Activated T-cell treated with anti-CD3 and anti-CD28 coated beads, Interleukin-2, amount 50 U/mL, for 48 hours (primary cell): ENCODE measurements at places on chromosomes 7 and 10.

DNA sequence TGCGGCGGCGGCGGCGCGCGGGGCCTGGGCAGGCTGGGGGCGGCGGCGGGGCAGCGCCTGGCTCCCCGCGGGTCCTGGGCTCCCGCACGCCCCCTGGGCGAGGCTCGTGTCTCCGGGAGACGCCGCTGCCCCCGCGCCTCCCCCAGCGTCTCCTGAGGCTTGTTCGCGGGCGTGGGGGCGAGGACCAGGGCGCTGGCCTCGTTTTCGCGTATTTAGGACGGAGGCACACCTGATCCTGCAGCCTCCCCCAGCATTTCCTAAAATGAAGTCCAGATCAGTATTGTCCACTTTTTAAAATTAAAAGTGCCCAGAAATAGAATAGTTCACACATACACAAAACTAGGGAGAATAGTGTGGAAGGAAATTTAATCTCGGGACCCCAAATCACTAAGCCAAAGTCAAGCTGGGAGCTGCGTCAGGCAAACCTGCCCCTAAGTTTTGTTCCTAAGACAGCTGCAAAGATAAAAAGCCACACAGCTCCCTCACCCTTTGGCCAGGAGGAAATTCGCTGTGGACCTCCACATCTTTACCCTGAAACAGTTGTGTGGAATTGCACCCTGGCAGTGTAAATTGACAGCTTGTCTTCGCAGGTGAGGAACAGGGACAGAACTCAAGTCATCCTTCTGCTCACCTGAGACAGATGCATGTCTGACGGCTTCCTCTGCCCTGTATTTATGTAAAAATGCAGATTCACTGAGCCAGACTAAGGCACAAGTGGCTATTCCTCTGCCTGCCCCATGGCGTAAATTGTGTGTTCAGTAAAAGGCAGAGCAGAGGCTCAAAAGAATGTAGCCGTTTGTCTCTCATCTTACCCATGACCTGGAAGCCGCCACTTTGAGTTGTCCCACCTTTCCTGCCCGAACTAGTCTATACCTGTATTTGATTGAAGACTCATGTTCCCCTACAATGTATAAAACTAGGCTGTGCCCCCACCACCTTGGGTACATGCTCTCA lies 740 bp downstream of the GALNT11 start:
- peak; percentile 25 for DNase-seq

GRCh38 chr10:11303361-11304170 lies 285.9 kb downstream of the CELF2 start:
- DNase-seq, result no peak

DNA sequence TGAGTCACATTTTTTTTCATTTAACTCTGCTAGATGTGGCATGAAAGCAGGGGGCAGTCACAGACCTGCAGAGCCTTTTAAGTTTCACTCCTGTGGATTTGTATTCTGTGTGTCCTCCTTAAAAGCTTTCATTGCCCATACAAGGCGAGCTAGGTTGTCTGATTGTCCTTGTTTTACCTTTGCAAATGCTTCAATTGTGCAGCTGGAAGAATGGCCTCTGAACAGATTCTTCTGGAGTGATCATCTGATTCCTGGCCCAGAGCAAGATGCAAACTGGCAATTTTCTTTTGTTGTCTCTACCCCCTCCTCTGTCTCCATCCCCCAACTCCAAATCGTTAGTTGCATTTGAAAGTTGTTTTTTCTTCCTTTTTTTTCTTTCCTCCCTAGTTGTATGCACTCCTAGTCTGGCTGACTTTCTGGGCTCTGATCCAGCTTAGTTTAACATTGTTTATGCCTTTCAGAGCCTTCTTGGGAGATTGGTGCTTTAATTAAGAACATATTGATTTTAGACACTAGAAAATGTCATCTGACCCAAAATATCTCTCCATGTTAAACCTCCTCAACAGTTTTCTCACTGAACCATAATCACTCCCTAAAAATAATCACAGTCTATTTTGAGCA lies 150.2 kb downstream of the REEP3 start:
- no peak for DNase-seq

GRCh38 chr10:47415520-47416304 lies 31.6 kb upstream of the ZNF488 start:
- no peak for DNase-seq

GRCh38 chr7:135670179-135670578 lies 7.9 kb downstream of the STMP1 start:
- no peak for DNase-seq

DNA sequence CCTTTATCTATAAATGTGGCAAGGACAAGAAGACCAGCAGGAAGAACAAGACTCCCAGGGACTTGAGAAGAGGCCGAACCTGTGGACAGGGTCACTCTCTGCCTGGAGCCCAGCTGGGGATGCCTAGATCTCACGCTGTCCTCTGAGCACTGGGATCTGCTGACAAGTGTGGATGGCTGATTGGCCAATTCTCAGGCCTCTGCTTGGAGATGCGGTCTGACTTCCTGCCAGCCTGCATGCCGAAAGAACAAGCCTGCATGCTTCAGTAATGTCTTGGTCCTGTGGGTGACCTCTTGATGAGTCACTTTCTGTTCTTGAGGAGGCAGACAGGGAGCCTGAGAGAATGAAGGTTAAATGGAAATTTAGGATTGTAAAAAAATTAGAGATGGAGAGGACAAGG lies 84.7 kb downstream of the TMEM178B start:
- DNase-seq, result no peak

GRCh38 chr10:71975087-71975870 lies 11.1 kb downstream of the CHST3 start:
- DNase-seq, result no peak

- DNase-seq, result peak; percentile 31
Observed at GRCh38 chr10:33509231-33509831, 174.9 kb upstream of the NRP1 start.

GRCh38 chr7:121961089-121961867 lies 88.3 kb downstream of the PTPRZ1 start:
- no peak for DNase-seq

DNA sequence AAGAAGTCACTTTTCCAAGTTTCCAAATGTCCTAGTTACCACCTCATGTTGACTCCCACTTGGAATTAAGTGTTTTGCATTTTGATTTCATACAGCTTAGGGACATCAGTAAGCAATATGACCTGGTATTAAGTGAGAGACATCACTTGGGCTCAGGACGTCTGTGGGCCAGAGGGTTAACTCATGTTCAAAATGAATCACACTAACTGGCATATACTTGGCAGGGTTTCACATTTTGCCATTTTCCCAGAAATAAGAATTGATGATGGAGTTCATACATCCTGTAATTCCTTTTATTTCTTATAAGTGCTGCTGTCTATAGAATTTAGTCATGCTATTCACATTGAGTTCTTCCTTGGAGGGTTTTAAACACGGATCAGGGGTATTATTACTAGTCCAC lies 516.5 kb downstream of the PHTF2 start:
- no peak for DNase-seq

- DNase-seq, result peak; percentile 32
Observed at GRCh38 chr7:28096713-28097112, 83.9 kb downstream of the JAZF1 start.

GRCh38 chr7:141410353-141411000 lies 140.7 kb upstream of the AGK start:
- DNase-seq, result no peak

- no peak for DNase-seq
Observed at GRCh38 chr7:682810-683209, 43.7 kb upstream of the DNAAF5 start.

DNA sequence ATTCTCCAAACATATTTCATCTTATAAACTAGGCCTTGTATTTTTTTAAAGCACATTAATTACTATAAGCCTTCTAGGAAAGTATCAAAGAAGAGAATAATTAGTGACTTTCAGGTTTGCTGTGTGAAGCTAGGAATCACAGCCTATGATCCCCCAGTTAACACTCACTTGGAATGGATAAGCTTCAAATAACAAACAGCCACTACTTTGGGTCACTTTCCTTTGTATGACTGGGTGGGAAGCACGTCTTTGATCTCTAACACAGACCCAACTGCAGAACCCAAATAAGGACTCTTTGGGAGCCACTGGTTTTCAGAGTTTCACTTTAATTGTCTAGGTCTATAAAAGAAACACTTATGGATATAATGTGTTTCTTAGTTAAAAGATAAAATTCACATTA lies 769.3 kb downstream of the MAGI2 start:
- no peak for DNase-seq

- no peak for DNase-seq
Observed at GRCh38 chr10:33618196-33618595, 283.7 kb upstream of the NRP1 start.

- DNase-seq, result no peak
Observed at GRCh38 chr7:40354711-40355110, 219.9 kb downstream of the SUGCT start.

DNA sequence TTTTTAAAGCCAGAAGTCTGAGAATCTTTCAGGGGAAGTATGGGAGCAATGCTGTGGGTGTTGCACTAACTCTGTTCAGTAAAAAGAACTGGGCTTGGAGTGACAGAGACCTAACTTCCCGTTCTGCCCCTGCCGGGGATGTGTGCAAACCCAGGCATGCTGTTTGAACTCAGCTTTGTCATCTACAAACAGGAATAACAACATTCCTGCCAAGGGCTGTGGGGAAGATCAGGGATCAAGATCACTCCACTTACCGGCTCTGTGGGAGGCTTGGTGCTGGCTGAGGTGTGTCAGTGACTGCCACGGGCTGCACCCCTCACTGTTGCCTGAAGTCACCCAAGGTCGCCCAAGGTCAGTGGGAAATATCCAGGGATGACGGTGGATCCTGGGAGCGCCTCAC lies 23.1 kb upstream of the DRGX start:
- DNase-seq, result no peak

DNA sequence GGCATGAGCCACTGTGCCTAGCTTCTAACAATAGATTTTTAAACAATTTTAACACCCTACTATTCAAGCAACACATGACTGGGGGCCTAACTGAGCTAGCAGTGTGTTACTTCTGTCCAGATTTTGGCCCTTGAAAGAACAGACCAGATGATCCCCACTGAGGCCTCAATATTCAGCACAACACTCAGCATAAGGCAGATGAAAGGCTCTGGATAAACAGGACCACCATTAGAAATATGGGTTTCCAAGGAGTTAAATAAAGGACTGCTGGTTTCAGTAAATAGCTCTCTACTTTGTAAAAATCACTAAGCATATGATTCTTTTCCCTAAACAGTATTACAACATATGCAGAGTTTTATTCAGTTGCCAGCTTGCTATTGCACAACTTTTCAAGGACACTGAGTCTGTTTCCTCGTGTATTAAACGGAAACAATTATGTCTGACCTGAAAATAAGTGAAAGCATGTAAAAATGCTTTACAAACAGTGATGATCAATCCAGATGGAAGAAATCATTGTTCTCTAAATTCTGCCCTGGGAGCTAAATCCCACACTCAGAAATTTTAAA lies 23.8 kb upstream of the FZD1 start:
- no peak for DNase-seq

GRCh38 chr10:90432866-90433265 lies 425.0 kb downstream of the HTR7 start:
- DNase-seq, result no peak
